ENCODE measurements at places on chromosomes 16 and 17. TPM values are rescaled to one million over a fixed set of nuclear protein-coding genes. Genes with fewer than 3 reads are reported as not detected.

The KRT14 gene
- 0.31 TPM for total RNA-seq

The OR1F1 gene
- 0.78 TPM for total RNA-seq

GRCh38 chr16:85276721-85277120 is 164.4 kb upstream of the CIBAR2 start:
- no peak for DNase-seq

DNA sequence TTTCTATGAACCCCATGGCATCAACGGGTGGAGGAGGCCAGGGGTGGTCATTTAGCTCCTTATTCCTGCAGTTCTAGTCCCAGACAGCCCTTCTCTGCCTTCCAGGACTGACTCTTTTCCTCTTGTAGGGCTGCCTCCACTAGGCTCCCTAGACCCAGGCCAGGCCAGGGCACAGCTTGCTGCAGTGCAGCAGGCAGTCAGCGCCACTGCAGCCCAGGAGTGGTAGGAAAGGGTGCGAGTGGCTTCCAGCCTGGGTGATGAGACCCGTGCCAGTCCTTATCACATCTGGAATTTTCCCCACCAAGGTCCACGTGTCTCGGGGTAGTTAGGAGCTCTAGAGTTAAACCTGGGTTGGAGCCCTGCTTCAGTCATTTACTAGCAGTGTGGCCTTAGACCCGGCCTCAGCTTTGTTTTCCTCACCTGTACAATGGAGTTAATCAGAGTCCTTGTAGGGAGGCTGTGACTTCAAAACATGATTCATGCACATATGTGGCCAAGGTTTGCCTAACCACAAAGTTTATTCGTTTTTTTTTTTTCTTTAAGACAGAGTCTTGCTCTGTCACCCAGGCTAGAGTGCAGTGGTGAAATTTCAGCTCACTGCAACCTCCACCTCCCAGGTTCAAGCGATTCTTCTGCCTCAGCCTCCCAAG is 4.7 kb downstream of the SLC5A11 start:
- DNase-seq = no peak

The KRT31 gene
- total RNA-seq = 0.47 TPM

The RNF112 gene
- total RNA-seq = 31.4 TPM

The RDM1 gene
- 0.62 TPM for total RNA-seq

DNA sequence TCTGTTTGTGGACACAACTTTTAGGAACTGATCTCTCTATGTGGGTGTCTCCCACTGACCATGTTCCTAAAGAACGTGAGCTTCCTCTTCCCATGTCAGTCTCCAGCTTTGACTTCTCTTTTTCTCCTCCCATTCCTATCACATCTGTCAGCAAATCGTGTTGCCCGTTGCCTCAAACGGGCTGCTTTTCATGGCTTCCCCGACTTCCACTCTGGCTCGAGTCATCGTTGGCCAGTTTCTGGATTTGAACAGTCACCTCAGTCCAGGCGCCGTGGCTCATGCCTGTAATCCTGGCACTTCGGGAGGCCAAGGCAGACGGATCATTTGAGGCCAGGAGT is 5.4 kb downstream of the ABCC1 start:
- no peak for DNase-seq
